Activated CD8-positive, alpha-beta memory T cell treated with anti-CD3 and anti-CD28 coated beads for 1 hour (primary cell): ENCODE measurements at places on chromosomes 4 and X.

GRCh38 chr4:38804654-38805295, at the start of gene TLR1:
TSS of gene TLR1 (minus strand) at chr4:38804791. CDS start at chr4:38798831, 5,960 bp downstream.
- no peak for DNase-seq

- DNase-seq, result no peak
Observed at GRCh38 chrX:56564921-56565840, 1.8 kb downstream of the UBQLN2 start.

GRCh38 chrX:23557070-23557469, 110.2 kb upstream of the PRDX4 start:
- DNase-seq, result no peak

- no peak for DNase-seq
Observed at GRCh38 chr4:163609019-163609418, 114.5 kb downstream of the TMA16 start.

DNA sequence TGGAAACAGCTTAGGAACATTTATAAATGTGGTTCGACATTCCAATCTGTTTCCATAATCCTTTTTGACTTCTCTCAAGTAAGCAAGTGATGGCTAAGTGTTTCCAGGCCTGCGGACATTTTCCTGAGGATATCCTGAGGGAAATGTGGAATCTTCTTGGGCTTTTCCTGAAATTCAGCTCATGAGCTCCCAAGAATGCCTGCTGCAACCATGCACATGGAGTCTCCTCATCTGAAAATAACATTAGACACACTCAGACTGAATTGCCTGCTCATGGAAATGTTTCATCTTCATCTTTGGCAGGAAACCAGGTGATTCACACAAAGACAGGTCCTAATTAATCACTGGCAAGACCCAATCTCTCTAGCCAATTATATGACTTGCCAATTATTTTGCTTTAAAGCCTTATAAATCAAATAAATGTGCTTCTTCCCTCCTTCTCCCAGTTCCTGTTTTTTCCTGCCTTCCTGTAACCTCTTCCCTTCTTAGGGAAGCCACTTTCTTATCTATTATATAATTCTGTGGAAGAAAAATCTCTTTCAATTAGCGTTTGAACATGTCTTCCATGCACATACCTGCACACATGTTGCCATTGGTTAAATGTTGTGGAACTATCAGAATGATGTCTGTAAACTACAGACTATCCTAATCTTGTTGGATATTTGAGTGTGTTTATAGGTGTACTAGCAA, 104.6 kb upstream of the MXRA5 start:
- DNase-seq, result no peak

DNA sequence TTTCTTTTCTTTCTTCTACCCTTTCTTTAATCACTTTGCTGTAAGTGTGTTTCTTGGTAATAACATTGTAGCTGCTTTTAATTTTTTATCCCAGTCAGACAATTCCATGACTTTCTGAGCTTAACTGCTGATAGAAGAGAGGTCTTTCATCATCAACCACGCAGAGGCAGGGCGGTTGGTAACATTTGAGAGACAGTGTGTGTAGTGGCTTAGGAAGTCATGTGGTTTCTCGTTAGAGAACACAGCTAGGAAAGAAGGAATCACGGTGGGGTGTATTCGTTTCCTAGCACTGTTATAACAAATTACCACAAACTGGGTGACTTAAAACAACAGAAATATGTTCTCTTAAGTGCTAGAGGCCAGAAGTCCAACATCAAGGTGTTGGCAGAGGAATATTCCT, 11.5 kb downstream of the PRPS2 start:
- DNase-seq, result no peak

- no peak for DNase-seq
Observed at GRCh38 chr4:116362583-116362982, 722.8 kb downstream of the TRAM1L1 start.

DNA sequence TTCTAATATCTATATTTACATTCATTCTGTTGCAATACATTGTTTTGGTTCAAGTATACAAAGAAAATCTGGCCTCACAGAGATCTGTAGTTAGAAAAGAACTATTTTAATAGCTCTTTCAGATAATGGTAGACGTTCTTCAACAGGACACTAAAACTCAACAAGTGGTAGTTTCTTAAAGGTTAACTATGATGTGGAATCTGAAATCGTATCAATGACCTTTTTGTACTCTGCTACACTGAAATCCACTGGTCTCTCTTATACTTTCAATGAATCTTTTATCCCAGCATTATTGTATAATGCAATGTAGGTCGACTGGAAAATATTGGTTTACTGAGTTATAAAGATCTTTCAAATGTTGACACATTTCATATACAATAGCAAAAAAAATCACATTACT, 12.7 kb downstream of the TMEM185A start:
- no peak for DNase-seq

DNA sequence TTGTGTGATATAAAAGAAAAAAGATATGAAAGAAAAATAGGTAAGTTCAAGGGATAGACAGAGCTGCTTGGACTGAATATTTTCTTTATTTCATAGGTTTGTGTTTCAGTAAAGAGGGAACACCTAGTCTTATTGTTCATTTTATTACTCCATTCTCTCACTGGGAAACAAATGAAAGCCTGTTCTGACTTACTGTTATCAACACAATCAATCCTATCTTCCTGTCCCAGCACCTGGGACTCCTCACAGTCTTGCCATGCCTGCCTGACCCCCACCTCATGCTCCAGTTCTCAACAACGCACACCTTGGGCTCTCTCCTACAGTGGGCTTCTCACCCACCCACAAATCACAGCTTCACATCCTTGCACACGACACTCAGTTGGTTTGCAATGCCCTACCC, 189.5 kb downstream of the PRDM5 start:
- no peak for DNase-seq

GRCh38 chrX:150899191-150899757, 806 bp upstream of the CD99L2 start:
- DNase-seq, result peak; percentile 0

GRCh38 chrX:13043138-13043537, 1.3 kb downstream of the FAM9C start:
- DNase-seq, result no peak

- no peak for DNase-seq
Observed at GRCh38 chrX:123357941-123358340, 173.9 kb downstream of the GRIA3 start.

GRCh38 chr4:67699603-67700002, 1.4 kb downstream of the UBA6 start:
- no peak for DNase-seq

DNA sequence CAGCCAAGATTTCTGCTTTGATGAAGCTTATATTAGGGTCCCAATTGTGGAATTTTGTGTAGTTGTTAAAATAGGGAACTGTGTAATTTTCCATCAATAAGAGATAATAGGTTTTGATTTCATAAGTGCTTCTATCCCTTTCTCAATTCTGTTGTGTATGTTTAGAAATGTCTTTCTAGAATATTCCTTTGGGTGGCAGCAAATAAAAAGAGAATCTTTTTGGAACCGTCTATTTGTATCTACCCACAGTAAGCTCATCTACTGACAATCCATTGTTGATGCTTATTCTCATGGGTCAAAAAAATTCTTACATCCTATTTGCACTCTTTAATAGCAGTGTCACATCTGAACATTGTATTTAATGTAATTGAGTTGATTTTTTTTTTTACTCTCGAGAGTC, 61.7 kb downstream of the TMA16 start:
- DNase-seq, result no peak

- no peak for DNase-seq
Observed at GRCh38 chr4:120694973-120695372, 227.6 kb downstream of the PRDM5 start.

- no peak for DNase-seq
Observed at GRCh38 chr4:126630230-126630629, 1002.5 kb upstream of the INTU start.

- DNase-seq, result no peak
Observed at GRCh38 chrX:78922754-78923153, 22.4 kb upstream of the P2RY10 start.

DNA sequence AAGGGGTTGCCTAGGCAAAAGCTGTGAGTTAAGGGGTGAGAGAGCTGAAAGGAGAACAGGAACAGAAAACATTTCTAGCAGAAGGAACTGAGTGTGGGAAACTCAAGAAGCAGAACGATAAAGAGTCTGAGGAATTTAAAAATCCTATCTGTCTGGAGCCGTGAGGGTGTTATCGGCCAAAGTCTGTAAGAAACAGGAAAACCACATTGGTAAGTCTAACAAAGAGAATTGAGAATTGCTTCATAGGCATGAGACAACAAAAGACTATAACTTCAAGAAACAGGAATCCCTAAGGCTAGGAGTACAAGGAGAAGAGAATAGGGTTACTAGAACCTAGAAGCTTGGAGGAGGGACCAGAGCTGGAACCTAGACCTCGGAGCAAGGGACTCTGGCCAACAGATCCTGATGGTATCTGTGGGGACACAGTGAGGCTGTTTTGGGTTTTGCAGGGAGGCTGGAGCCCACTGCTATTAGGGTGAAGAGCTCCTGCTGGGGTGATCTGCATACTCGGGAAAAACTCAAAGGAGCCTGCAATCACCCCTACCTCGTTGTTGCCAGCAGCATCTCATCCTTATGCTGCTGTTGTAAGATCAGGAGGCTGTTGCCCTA, 175.6 kb downstream of the FBXO8 start:
- DNase-seq, result no peak

DNA sequence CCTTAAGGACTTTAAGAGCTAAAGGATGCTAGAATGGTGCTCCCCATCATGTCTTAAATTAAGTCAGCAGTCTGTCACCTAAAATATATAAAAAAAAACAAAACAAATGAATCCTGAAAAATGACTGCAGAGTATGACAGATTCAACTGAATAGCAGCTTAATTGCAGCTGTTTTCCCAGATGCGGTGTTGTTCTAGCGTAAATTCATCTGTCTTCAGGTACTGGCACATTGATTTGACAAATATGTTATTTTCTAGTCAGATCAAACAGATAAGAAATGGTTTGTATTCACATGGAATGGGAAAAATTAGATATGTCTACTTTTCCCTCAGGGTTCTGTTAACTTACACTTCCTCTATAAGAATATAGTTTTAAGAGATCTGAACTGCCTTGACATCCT, 211.7 kb downstream of the NAF1 start:
- no peak for DNase-seq

DNA sequence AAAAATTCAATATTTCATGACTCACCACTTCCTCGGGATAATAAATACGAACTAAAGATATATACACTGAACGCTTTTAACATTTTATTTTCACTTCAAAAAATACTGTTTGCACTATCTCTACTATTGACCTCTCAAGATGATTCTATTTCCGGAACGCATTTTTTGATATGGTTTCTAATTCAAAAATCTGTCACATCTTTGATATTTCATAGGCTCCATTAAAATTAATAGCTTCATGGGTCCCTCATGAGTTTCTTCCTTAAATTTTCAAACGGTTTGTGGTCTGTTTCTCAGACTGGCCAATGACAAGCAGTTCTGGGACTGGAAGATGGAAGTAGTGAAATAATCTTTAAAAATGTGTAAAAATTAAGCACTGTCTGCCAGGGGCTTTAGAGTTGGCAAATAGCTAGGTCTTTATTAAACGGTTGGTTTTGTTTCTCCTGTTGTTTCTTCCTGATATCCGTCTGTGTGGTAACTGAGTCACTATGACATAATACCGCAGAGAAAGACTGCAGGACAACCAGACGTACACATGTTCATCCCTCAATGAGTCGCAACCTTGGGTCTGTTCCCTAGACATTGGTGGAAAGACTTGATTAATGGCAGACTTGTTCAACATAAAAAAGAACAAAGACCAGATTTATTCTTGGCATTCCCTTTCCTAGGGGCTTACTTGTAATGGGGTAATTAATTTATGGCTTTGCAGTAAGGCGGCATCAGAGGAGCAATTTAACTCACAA, 133.8 kb downstream of the PALLD start:
- DNase-seq, result no peak

- DNase-seq, result no peak
Observed at GRCh38 chr4:126405369-126405982, 1090.7 kb downstream of the FAT4 start.

DNA sequence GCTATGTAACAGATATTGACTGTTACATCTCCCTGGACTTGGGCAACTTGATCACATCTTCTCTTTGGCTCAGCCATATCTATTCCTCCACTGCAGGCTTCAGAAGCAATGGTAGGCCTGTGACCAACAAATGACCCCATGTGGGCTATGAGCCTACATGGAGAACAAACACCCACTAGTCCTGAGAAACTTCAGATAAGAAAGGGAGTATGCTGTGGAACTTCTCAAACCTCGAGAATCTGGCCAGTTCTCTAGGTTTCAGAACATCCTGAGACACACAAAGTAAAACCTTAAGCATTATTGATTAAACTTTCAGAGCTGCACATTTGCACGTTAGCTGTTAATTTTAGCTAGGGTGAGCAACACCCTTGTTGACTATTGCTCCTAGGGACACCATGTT, 16.3 kb downstream of the RBMX2 start:
- DNase-seq, result no peak
